Activated CD4-positive, alpha-beta T cell treated with anti-CD3 and anti-CD28 coated beads for 36 hours (primary cell): ENCODE measurements at places on chromosomes 2 and 18. TPM values are rescaled to one million over a fixed set of nuclear protein-coding genes. Genes with fewer than 3 reads are reported as not detected.

DNA sequence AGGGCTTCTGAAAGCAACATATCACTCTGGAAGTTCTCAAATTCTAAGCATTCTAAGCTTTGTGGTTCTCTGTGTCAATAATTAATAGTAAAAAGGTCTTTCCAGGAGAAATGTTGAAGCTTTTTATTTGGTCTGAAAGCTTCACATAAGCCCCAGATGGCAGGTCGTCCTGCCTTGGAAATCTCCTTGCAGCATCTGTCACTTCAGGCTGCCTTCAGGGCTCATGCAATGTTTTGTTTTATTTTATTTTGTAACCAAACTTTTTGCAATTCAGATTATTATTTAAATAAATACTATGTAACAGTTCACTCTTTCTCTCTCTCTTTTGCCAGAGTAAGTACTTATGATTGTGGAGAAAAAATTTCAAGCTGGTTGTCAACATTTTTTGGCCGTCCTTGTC, 46.7 kb upstream of the FHOD3 start:
- no peaks in the 10 kb centered on the region for H3K36me3 ChIP-seq
- H3K4me1 ChIP-seq = no peaks in the 10 kb centered on the region
- H3K4me3 ChIP-seq = no peak overlapping the region
- DNase-seq = no peak
- peaks cover 36% of the 10 kb centered on the region for H3K27me3 ChIP-seq

GRCh38 chr2:15580451-15580850, 11.2 kb upstream of the DDX1 start:
- H3K4me3 ChIP-seq = no peak overlapping the region
- no peak overlapping the region for H3K27ac ChIP-seq
- H3K4me1 ChIP-seq = no peaks in the 10 kb centered on the region
- H3K27me3 ChIP-seq = peaks cover 2% of the 10 kb centered on the region
- H3K36me3 ChIP-seq = no peaks in the 10 kb centered on the region
- no peak for DNase-seq

DNA sequence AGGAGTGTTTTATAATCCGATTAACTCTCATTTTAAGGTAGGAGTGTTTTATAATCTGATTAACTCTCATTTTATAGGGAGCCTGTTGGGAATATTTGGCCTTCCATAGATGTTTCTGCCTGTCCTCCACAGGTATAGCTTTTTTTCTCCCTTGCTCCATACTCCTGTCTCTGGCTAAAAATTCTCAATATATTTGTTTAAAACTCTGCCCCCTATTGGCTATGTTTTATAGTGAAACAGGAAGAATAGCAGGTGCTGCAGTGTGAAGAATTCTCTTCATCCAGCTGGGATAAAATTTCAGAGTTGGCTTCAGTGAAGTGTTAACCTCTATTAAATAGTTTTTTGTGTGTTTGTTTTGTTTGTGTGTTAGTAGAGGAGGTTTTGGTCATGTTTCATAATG, 1046.0 kb upstream of the TMEFF2 start:
- H3K4me1 ChIP-seq = no peaks in the 10 kb centered on the region
- no peaks in the 10 kb centered on the region for H3K36me3 ChIP-seq
- H3K4me3 ChIP-seq = no peak overlapping the region
- H3K27ac ChIP-seq = no peak overlapping the region
- H3K27me3 ChIP-seq = no peaks in the 10 kb centered on the region

DNA sequence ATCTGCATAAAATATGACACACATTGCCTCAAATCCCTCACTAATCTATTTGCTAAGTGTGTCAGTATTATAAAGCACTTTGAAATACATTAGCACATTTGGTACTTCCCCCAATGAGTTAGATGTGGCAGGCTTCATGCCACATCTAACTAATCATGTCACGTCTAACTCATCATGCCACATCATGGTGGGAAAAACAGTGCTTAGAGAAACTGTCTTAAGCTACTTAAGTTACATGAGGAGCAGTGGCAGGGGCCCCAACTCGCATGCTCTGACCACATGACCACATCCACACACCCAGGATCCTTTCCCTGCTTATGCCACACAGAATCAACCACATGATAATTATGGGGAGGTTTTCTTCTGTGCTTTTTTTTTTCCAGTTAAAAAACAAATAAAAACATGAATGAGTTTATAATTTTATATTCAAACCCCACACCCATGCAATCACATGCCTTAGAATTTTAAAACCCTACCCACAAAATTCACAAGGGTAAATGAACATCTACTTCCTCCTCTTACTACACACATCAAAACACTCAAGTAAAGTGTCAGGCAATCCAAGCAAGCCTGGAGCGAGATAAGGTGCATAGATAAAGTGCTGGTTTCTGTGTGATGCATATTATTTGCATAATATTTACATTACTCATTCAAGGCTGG, 1.6 kb downstream of the ABCA12 start:
- peaks cover 13% of the 10 kb centered on the region for H3K27me3 ChIP-seq
- H3K36me3 ChIP-seq = no peaks in the 10 kb centered on the region
- H3K4me3 ChIP-seq = no peak overlapping the region

Gene DSEL
- total RNA-seq = 0.04 TPM

Gene HJURP
- total RNA-seq = 111 TPM

DNA sequence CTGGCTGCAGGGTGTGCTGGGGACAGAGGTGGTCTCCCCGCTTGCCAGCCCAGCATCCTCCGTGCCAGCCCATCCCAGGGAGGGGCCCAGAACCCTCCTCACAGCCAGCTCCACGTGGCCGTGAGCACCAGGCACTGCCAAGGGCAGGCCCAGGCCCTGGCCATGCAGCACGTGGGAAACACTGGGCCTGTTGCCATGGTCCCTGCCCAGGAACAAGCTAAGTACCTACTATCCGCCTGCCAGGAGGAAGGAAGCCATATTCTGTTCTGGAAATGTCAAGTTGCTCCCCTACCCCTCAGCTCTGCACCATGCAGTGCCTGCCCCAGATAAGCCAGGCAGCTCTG, 250.6 kb downstream of the CYP26B1 start:
- H3K27me3 ChIP-seq = peaks cover 6% of the 10 kb centered on the region
- DNase-seq = no peak
- no peak overlapping the region for H3K27ac ChIP-seq

Gene IL1R2
- total RNA-seq = 21.4 TPM

DNA sequence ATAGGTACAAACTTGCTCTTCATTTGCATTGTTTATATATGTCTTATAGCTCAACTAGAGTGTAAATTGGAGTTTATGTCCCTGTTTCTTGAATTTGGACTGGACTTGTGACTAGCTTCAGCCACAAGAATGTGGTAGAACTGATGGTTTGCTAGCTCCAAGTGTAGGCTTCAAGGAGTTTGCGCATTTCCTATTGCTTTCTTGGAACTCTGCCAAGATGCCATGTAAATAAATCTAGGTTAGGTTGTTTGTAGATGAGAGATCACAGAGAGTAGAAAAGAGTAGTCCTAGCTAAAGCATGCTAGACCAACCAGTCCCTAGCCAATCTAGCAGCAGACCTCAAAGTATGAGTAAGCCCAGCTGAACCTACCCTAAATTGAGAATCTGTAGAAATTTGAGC, 183.0 kb upstream of the CYP26B1 start:
- H3K27ac ChIP-seq = no peak overlapping the region
- DNase-seq = no peak
- H3K4me1 ChIP-seq = peaks cover 3% of the 10 kb centered on the region
- no peak overlapping the region for H3K4me3 ChIP-seq
- H3K27me3 ChIP-seq = no peaks in the 10 kb centered on the region
- peaks cover 5% of the 10 kb centered on the region for H3K36me3 ChIP-seq

- H3K27ac ChIP-seq = no peak overlapping the region
- no peak for DNase-seq
- peaks cover 3% of the 10 kb centered on the region for H3K27me3 ChIP-seq
- H3K4me3 ChIP-seq = no peak overlapping the region
- no peaks in the 10 kb centered on the region for H3K4me1 ChIP-seq
- H3K36me3 ChIP-seq = no peaks in the 10 kb centered on the region
These were observed 64.5 kb downstream of the TWIST2 start for GRCh38 chr2:238912228-238912915.

GRCh38 chr2:184906709-184907108, 308.4 kb downstream of the ZNF804A start:
- H3K4me3 ChIP-seq = no peak overlapping the region
- H3K27ac ChIP-seq = no peak overlapping the region
- DNase-seq = no peak

- H3K4me3 ChIP-seq = no peak overlapping the region
- H3K27me3 ChIP-seq = peaks cover 3% of the 10 kb centered on the region
These were observed 212.3 kb downstream of the BCL2 start for GRCh38 chr18:63107171-63107845.

DNA sequence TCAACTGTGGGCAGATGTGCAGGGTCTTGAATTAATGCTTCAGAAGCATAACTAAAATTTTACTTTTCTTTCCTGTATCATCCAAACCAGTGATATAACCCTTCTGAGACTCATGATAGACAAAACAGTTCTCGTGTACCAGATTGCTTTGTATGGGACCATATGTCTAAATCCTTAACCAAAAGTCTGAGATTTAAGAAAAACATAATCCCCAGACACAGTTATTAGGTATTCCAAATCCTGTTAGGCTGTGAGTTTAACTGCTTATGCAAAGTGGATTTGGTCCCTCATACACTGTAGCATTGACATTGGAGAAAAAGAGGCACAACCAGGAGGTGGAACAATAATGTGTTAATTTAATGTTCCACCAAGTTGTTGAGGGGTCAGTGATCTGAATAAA, 235.0 kb downstream of the PMAIP1 start:
- no peak overlapping the region for H3K27ac ChIP-seq
- H3K36me3 ChIP-seq = no peaks in the 10 kb centered on the region
- no peak for DNase-seq
- H3K27me3 ChIP-seq = no peaks in the 10 kb centered on the region
- H3K4me3 ChIP-seq = no peak overlapping the region

GRCh38 chr2:150143087-150143536, 344.4 kb downstream of the RND3 start:
- no peak for DNase-seq
- no peak overlapping the region for H3K4me3 ChIP-seq
- H3K36me3 ChIP-seq = no peaks in the 10 kb centered on the region

DNA sequence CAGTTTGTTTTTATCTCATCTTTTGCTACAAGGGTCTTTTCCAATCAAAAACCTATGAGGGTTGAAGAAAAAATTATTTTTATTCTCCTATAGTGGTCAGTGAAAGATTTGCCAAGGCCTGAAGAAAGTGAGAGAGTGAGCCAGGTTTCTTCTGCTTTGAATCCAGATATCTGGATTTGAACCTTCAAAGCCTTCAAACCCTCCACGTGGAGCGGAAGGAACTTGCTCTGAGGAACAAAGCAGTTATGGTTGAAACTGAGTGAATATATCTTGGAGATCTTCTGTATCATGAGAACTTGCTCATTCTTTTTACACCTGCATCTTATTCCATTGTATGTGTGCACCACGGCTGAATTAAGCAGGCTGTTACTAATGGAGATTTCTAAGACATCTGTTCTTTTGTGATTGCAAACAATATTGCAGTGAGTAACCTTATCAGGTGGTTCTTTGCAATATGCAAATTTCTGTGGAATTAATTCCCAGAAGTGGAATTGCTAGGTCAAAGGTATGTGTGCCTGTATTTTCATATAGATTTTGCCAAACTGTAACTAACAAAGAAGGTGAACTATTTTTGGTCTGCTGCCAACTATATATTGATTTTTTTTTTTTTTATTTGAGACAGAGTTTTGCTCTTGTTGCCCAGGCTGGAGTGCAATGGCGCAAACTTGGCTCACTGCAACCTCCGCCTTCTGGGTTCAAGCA, 147.9 kb downstream of the B3GNT2 start:
- H3K4me3 ChIP-seq = no peak overlapping the region
- DNase-seq = no peak
- no peaks in the 10 kb centered on the region for H3K4me1 ChIP-seq
- no peaks in the 10 kb centered on the region for H3K36me3 ChIP-seq
- H3K27me3 ChIP-seq = no peaks in the 10 kb centered on the region
